ENCODE measurements at places on chromosomes 12 and 14. TPM values are rescaled to one million over a fixed set of nuclear protein-coding genes. Genes with fewer than 3 reads are reported as not detected.

Gene TAS2R42
- total RNA-seq: not detected

Gene COPZ1
- 116 TPM for total RNA-seq

Gene TSPAN8
- total RNA-seq: 2.1 TPM

Gene ISCU
- total RNA-seq: 131 TPM

- no peak for DNase-seq
Observed at GRCh38 chr14:65815127-65815526, 402.6 kb downstream of the FUT8 start.

DNA sequence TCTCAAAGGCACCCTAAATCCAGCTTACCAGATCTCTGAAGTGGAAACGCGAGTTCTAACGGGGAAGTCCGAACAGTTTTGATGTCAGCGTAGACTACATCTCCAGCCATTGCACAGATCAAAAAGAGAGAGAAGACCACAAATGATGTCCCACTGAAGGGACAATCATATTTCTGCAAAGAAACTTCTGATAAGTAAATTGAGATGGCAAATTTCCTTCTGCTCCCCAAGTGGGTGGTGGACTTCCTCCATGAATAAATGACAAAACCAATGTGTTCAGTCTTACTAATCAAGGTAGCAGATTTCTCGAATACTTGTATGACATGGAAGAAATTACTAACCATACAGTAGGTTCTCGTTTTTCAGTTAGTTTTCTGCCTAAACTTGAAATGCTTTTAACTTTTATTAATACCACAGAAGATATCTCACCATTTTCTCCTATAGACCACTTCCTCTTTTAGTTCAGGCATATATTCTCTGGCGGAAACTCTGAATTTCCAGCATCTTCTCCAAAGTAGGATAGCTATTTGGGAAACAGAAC, at the start of gene CLECL1:
TSS of gene CLECL1 (minus strand) at position 177 of the 541 bp plus-strand sequence.
- DNase-seq: no peak

GRCh38 chr12:65821336-65821735, 2.9 kb upstream of the HMGA2 start:
- no peak for DNase-seq

GRCh38 chr14:104665114-104665656, 24.2 kb upstream of the INF2 start:
- no peak for DNase-seq

DNA sequence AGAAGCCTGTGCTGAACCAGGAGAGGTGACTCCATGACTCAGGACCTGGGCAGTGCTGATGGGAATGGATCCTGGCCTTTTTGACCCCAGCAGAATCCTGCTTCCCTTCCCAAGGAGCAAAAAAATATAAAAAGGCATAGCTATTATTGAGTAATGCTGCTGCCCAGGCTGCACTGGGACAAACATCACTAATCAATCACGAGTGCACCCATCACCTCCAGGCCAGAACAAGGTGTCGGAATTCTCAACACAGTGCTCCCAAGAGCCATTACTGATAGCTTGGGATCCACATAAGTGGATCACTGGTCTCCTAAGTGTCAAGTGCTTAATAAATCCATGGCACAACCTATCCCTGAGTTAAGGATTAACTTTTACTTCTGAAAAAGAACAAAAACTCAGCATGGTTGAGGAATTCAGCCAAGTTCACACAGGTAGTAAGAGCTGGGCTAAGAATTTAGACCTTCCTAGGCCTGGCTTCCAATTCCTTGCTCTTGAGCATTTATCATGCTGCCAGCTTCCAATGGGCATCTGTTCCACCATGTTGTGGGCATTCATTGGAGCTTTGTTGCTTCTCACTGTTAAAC, 31.9 kb downstream of the IRF2BPL start:
- DNase-seq: no peak

DNA sequence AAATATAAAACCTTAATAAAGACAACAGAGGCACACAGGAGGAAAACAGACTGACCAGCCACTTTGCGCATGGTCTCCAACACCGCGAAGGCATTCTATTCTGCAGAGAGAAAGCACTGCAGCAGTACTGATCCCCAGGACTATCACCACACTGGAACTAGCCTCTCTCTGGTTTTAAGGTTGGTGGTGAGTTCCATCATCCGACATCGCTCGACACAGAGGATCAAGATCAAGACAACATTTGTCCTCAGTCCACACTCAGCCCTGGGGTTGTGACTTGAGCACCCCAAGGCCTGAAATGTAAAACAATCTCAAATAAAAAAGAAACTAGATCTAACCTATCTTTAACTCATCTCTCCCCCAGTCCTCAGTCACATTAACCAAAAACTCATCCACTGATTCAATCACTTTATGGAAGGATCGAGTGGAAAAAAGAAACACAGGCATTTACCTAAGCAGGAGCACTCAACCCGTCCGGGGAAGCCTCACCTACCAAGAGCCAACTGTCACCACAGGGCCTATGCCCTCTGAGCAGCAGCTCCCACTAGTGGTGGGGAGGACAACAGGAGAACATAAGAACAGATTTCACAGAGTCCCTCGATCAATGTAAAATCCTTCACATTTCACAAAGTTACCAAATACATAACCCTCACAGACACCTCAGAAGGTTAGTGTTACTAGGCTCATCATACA, 17.7 kb downstream of the STXBP6 start:
- DNase-seq: no peak

DNA sequence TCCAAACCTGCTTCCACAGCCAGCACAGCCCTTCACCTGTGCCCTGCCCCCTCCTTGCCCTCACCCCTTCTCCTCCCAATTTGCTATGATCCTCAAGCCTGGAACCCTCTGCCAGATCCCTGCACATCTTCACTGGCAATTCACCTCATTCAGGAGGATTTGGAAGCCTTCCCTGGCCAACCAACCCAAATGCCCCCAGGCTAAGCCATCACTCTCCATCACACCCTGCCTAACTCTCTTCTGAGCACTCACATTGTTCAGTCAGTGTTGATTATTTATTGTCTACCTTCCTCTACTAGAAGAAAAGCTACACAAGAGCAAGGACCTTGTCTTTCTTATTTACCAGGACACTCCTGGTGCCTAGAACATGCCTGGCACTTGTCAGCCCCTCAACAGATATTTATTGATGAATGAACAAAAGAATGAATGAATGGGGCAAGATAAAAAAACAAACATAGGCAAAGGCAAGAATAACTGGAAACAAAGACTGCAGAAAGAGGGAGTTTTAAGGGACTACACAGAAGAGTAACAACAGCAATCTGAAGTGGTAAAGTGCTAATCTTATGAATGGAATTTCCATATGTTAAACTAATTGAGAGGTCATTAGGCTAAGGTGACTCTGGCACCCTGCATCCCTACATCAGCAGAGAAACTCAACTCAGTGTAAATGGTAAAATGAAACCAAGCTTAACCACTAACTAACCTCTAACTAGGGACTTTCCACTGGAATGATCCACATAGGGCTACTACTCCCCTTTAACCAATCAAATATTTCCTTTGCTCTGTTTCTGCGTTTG, 33.4 kb downstream of the TMTC1 start:
- no peak for DNase-seq

DNA sequence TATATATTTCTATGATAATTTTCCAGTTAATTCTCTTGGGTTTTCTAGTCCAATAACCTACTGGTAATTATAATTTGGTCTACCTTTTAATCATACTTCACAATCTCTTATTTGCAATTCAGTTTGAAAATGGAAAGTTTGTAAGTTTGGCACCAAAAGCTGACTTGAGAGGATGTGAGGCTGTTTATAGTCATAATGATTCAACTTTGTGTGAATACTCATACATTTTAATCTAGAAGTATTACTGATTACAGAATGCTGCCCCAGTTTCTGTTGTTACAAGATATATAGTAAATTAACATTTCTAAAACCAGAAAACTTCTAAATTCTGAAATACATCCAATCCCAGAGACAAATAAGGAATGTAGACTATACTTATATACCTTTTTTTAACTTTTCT, 158.2 kb downstream of the SLC38A4 start:
- DNase-seq: no peak

- no peak for DNase-seq
Observed at GRCh38 chr14:72818998-72819397, 74.9 kb downstream of the DPF3 start.

- no peak for DNase-seq
Observed at GRCh38 chr14:54443981-54444380, 2.8 kb upstream of the CNIH1 start.

DNA sequence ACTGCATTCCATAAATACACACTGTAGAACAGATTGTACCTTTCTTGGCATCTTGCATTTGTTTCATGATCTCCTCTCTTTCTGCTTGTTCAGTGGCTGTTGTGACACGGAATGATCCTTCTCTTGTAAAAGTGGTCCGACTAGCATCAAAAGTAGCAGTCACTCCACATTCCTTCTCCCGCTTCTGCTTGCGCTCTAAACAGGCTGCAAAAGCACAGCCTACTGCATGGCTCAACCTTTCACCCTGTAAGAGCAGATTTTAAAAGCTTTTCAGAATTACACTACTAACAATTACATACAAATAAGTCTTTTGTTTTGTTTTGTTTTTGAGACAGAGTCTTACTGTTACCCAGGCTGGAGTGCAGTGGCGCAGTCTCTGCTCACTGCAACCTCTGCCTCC, 49.8 kb downstream of the PAPLN start:
- DNase-seq: no peak

DNA sequence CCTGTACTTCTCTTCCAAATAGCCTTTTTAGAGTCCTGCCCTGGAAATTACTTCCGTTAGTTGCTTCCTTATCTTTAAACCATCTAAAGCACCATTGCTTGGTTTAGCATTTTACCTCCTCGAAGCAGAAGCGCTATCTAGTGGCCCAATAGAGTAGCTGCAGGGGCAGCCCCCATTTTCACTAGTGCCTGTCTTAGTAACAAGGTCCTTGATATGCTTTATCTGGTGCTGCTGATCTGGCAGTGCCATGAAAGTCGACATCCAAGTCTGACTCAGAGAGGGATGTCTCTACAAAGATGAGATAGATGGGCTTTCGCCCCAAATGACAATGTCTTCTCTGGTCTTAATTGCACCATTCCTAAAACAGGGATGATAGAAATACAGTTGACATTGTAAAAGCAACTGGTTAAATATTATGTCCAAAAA, 25.0 kb upstream of the CIT start:
- no peak for DNase-seq

DNA sequence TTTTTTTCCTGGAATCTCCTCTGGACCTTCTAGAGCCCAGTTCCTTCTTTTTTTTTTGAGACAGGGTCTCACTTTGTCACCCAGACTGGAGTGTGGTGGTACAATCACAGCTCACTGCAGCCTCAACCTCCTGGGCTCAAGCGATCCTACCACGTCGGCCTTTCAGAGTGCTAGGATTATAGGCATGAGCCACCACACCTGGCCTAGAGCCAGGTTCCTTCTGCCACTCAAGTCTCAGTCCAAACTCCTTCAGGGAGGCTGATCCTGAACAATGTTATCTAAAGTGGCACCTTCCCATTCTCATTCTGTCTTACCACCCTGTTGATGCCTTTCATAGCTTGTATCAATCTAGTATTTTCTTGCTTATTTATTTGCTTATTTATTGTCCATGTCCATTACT, 22.3 kb upstream of the ELK3 start:
- DNase-seq: no peak

- DNase-seq: no peak
Observed at GRCh38 chr12:124650912-124651311, 83.5 kb upstream of the NCOR2 start.

- DNase-seq: no peak
Observed at GRCh38 chr12:108638141-108638827, 4.6 kb upstream of the SELPLG start.

Measured in ureter (tissue), 1 donor.